ENCODE measurements at places on chromosomes 2 and 18.

- DNase-seq, result no peak
These were observed 156.0 kb upstream of the TWIST2 start for GRCh38 chr2:238691596-238692491.

DNA sequence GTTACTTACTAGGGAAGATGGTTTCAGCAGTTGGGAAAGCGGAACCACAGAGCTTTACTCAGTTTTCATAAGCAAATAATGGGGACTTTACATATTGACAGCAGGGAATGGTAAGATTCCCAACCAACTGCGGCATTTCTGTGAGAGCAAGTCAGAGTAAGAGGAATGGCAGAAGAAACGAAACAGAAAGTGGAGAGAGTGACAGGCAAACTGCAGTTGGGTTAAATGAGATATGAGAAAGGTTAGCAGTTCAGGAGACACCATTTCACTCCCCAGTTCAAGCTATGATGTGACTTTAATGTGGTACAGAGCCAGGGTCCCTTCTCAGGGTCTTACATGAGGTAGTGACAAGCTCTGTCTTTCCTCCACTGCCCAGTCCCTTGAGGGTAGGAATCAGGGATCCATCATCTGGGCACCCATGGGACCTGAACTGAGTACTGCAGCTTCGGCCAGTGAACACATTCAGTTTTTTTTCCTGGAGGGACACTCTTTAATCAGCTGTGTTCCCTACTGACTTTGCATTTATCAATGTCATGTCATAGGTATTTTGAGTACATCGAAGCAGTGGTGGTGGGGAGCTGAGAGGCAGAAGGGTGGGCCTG, 33.0 kb upstream of the GREB1 start:
- no peak for DNase-seq

GRCh38 chr2:143899987-143900386, 619.9 kb downstream of the ZEB2 start:
- DNase-seq, result no peak

GRCh38 chr2:127400533-127400896, 12.7 kb upstream of the MAP3K2 start:
- no peak for DNase-seq

- DNase-seq, result no peak
These were observed 68.6 kb downstream of the COL6A3 start for GRCh38 chr2:237345411-237345810.

DNA sequence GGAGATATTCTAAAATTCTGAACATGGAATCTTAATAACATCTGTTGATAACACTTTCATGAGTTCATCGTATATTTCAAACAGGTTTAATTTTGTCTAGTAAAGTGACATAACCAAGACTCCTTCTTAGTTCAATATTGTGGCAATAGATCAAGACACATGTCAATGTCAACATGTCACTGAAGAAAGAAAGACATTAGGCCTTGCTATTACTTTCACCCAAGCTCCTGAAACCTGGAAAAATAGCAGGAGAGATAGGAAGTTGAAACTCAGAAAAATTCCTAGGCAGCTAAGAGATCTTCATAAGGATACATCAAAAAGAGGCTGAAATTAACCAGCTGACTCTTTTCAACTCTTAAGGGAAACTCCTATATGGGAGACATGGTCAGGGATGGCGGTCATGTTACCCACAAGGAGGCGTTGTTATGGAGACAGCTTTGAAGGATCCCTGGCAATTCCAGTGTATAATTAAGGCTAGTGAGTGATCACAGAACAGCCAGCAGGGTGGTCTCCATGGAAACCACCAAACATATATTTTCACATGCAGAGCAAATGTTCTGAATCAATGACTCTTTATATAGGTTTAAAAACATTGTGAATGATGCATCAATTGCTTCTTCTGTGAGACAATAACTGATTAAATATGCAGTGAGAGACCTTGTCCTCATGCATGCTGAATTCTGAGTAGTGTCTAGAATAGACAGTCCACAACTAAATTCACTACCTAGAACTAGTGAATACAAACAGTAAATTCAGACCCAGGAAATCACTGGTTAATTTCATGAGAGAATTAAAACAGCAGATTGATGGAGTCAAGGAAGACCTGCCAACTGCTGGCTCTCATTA, 115.3 kb upstream of the RIOK3 start:
- DNase-seq, result no peak

DNA sequence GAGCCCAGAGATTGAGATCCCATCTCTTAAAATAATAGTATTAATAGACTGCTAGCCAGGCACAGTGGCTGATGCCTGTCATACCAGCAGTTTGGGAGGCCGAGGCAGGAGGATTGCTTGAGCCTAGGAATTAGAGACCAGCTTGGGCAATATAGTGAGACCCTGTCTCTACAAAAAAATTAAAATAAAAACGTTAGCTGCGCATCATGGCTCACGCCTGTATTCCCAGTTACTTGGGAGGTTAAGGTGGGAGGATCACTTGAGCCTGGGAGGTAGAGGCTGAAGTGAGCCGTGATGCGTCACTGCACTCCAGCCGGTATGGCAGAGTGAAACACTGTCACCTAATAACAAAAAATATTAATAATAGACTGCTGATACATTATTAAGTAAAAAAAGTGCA, 167.0 kb upstream of the OTX1 start:
- DNase-seq, result no peak

DNA sequence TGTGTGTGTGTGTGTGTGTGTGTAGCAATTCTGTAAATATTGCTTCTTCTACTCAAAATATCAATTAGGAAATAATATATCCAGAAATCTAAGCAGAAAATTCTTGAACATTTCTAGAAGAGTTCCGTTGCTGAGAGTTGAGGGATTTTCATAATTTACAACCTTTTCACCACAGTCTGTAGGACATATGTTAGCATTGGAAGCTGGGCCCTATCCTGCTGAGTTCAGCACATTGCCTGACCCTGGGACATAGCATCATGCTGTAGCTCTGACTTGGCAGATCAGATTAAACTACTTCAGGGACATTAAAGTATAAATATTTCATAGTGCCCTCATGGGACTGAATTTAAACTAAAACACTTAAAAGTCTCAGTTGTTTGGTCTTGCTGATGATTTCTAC, 129.2 kb upstream of the KCNH7 start:
- no peak for DNase-seq

DNA sequence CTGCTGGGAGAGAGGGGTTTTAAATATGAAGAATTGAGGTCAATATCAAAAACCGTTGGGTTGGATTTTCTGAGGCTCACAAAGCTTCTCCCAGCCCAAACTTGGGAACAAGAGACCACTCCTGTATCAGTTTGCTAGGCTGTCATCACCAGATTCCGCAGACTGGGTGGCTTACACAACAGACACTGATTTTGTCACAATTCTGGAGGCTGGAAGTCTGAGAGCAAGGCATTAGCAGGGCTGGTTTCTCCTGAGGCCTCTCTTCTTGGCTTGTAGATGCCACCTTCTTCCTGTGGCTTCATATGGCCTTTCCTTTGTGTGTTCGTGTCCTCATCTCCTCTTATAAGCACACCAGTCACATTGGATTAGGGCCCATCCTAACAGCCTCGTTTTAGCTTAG, 122.9 kb upstream of the COPS8 start:
- DNase-seq, result no peak

- no peak for DNase-seq
These were observed 29.7 kb downstream of the NUP35 start for GRCh38 chr2:183153967-183154366.
